ENCODE measurements at places on chromosomes 1 and 21. TPM values are rescaled to one million over a fixed set of nuclear protein-coding genes. Genes with fewer than 3 reads are reported as not detected.
A peak's percentile ranks its signal among the peaks of the same experiment; 100 is the strongest.

- no peak for DNase-seq
Observed at GRCh38 chr21:45175326-45176095, 101.1 kb downstream of the ADARB1 start.

DNA sequence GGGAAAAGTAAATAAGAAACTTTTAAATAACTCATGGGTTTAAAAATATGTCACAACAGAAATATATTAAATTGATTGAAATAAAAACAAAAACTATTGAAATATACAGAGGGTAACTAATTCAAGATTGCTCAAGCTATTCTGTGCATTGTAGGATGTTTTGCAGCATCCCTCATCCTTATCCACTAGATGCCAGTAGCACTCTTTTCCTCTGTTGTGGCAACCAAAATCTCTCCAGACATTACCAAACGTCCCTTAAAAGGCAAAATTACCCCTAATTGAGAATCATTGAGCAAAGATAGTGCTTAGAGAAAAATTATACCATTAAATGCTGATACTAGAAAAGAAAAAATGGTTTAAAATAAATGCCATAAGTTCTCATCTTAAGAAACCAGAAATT, 682.6 kb downstream of the RWDD3 start:
- peak; percentile 9 for DNase-seq

DNA sequence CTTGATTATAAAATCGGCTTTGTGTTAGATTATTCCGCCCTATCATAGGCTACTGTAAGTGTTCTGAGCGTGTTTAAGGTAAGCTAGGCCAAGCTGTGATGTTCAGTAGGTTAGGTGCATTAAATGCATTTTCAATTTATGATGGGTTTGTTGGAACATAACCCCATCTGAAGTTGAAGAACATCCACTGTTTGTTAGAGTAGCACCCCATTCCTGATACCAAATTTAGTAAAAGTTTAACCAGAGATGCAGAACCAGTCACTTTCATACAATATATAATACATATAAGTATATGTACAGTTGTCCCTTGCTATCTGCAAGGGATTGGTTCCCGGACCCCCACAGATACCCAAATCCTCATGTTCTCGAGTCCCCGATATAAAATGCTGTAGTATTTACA, 16.1 kb downstream of the UBASH3A start:
- no peak for DNase-seq

GRCh38 chr1:211339631-211340041, 13.0 kb downstream of the TRAF5 start:
- DNase-seq: no peak

- no peak for DNase-seq
Observed at GRCh38 chr1:226481133-226481532, 67.4 kb upstream of the STUM start.

DNA sequence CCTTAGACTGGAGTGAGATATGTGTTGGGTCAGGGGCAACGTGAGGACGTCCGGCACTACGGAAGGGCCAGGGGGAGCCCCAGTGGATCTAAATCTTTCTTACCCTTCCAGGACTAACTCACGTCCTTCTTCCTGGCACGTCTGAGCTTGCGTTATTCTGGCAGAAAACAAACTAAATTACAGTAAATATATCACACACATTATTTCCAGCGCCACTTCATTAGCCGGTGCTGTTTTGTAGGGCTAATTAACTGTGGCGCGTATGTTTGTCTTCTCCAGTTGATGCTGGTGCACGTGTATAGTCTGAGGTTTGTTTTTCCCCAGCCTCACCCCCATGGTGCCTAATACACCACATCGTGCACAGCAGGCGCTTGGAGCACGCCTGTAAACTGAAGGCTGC, 59.2 kb downstream of the TLR5 start:
- DNase-seq: no peak

DNA sequence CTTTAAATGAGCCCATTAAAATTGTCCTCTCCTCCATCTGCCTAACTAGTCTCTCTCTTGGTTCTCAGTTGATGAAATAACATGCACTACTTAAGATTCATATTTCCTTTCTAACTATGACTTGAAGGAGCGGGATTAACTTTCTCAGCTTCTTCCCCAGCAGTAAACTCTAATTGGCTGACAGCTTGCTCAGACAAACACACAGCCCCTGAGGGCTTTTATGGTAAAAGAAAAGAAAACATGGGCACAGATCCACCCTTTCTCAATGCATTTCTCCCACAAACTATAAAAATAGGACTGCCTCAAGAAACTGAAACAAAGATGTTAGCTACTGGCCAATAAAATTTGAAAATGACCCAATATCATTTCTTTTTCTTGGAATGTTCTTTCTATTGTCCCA, 703.1 kb downstream of the ADGRL2 start:
- DNase-seq: no peak

GRCh38 chr1:119260506-119260905, 108.1 kb upstream of the HAO2 start:
- peak; percentile 52 for DNase-seq

GRCh38 chr1:62234688-62235087, 40.0 kb downstream of the L1TD1 start:
- DNase-seq: no peak

DNA sequence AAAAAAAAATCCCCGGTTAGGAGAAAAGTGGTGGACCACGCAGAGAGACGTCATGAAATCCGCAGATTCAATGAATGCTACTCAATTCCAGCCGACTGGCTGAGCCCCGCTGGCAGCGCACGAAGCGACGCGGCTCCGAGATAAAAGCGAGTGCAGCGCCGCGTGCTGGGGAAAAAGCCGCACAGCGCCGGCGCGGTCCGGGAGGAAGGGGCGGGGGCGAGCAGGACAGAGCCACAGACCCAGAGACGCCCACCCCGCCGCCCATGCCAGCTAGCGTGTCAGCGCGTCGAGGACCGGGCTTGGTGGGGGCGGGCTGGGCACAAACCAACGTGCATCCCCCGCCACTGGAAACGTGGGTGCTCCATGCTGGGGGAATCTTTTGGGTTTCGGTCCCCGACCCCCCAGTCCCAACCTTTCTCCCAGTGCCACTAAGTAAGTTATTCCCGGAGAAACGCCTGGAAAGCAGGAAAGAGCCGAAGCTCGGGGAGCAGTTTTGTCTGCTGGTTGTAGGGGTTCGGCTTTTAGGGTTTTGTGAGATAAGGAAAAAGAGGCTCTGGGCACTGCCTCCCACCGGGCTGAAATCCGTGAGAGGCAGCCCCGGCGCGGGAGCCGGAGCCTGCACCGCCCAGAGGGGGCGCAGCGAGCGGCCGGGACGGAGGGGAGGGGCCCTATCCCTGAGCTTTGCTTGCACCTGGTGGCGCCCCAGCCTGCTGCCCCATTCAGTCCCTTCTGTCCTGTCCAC, at the start of gene KCNJ6:
Gene KCNJ6, minus strand, starts transcription at position 148 of the 742 bp plus-strand sequence. CDS start 75,775 bp downstream, outside the sequence.
- DNase-seq: peak; percentile 60

DNA sequence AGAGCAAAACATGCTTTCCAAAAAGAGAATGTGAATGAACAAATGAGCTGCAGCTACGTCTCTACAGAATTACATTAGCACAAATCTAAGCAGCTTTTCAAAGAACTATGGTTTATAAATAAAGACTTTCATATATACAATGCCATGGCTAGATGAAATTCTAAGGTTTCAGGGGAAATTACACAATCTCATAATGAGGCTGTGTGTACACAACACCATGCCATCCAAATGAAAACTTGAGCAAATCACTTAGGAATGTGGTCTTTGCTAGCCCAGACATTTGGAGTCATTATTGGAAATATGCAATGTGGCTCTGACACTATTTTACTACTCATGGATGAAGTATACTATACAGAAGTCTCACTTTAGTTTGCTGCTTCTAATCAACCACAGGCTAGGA, 37.5 kb downstream of the SPAG17 start:
- no peak for DNase-seq

- no peak for DNase-seq
Observed at GRCh38 chr1:186958520-186958919, 129.8 kb downstream of the PLA2G4A start.

DNA sequence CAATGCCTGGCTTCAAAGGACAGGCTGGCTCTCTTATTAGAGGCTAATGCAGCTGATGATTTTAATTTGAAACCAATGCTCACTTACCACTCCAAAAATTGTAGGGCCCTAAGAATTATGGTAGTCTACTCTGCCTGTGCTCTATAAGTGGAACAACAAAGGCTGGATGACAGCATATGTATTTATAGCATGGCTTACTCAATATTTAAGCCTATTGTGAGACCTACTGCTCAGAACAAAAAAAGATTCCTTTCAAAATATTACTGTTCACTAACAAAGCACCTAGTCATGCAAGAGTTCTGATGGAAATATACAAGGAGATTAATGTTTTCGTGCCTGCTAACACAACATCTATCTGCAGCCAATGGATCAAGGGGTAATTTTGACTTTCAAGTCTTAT, 73.8 kb upstream of the DUSP10 start:
- no peak for DNase-seq

- DNase-seq: peak; percentile 56
Observed at GRCh38 chr1:185045814-185046492, 595 bp downstream of the RNF2 start.

- DNase-seq: no peak
Observed at GRCh38 chr1:198606020-198606438, 32.8 kb upstream of the PTPRC start.

DNA sequence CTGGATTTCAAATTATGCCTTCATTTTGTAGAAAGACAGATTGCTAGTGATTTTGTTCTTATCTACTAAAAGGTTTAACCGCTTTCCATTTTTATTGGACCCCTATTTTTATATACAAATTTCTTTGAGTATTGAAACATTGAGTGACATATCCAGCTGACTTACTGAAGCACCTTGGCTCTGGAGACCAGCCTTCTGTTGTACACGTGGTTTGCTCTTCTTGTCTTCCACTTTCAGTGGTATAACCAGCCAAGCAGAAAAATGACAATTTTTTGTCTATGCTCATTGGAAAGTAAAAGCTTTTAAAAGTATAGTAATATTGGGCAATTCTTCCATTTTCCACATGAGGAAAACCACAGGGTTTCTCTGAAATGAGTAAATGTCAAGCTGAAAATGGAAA, 4.4 kb downstream of the F13B start:
- no peak for DNase-seq

GRCh38 chr1:153190373-153190772, 12.9 kb upstream of the LELP1 start:
- no peak for DNase-seq

- DNase-seq: no peak
Observed at GRCh38 chr21:44853601-44854390, 19.7 kb downstream of the PTTG1IP start.

DNA sequence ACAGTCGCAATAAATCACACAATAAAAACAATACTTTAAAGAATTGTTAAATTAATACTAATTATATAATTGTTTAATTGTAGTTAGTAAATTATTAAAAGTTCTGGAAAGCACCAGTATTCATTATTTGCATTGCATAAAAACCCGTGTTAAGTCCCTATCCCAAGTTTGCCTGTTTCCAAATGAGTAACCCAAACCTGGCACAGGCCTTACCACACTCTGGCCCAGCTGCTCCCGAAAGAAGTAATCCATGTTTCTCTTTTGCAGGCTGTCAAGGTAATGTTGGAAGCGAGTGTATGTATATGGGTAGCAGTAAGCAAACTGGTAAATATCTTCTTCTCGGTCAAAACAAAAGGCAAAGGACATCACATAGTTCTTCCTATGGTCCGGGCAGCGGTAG, 268.7 kb upstream of the BEND5 start:
- DNase-seq: no peak

DNA sequence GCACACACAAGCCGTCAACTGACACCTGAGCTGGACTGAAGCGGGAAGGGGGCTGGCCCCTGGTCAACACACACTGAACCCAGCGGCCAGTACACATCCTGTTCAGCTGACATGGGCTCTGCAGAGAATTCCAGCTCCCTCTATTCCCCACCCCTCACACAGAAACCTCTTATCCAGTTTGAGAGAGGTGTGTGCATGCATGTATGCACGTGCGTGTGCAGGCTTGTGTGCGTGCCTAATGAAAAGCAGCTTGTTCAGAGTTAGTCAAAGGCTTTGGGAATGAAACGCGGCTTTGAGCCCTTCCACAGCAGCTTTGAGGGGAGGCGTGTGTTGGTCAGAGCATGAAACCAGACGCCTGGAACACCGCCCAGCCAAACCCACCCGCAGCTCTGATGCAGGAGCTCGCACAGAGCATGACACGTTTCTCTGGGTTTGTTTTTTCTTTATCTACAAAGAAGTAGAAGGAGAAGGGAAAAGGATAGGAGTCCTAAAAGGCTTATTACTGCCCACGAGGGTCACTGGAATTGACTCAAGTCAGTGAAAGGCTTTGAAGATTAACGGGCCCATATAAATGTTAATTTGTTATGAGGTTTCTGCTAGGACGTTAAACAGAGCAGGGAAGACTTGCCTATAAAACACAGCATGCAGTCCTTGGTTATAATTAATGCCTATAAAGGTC, 184.2 kb downstream of the ETS2 start:
- peak; percentile 82 for DNase-seq

DNA sequence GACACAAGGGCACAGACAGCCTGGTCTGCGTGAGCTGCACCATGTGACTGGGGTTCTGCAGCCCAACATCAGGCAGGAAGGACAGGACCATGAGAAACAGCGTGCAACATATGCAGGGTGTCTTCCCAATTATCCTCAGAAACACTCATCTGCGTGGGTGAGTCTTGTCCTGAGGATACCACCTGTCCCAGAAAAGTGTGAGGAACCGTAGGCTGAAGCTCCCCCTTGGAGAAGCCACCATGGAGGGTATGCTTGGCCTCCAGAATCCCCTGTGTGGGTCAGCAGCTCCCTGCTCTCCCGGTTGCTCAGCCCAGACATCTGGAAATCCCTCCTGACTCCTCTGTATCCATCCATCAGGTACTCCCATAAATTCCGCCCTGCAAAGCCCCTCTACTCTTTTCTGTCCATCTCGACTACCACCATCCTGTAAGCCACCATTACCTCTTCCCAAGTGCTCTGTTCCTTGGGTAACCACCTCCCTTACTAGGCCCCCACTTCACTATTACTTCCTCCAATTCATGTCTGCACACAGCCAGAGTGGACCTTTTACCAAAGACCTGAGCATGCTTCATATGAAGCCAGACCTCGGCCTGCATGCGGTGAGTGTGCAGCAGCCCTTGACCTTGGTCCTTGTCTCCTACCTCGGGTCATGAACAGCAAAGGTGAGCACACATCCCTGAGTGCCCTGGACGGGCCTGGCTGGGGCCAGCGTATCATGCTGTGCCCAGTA, 33.0 kb downstream of the ETS2 start:
- DNase-seq: no peak

- no peak for DNase-seq
Observed at GRCh38 chr1:113999799-114000198, 20.5 kb downstream of the OLFML3 start.

GRCh38 chr1:16181887-16182719, 26.2 kb upstream of the EPHA2 start:
- DNase-seq: peak; percentile 83

- DNase-seq: peak; percentile 81
Observed at GRCh38 chr1:155241069-155241679, 14.1 kb downstream of the ENTREP3 start.

Gene ELAPOR1
- polyA plus RNA-seq: 2.1 TPM

Gene OR2G6
- 0.05 TPM for polyA plus RNA-seq

Gene NPR1
- polyA plus RNA-seq: 76.0 TPM

Gene PPM1J
- 1.3 TPM for polyA plus RNA-seq

Gene HLX
- 7.9 TPM for polyA plus RNA-seq

Gene IL10
- polyA plus RNA-seq: 0.65 TPM

Gene ZNF697
- polyA plus RNA-seq: 20.7 TPM

Gene STPG1
- polyA plus RNA-seq: 10.9 TPM

Gene CELA2B
- polyA plus RNA-seq: 0.90 TPM

Gene PLA2G5
- polyA plus RNA-seq: not detected

Gene ANGPTL7
- polyA plus RNA-seq: 0.12 TPM

Gene SFPQ
- polyA plus RNA-seq: 620 TPM

Gene AMPD1
- polyA plus RNA-seq: not detected

Gene HAX1
- 88.9 TPM for polyA plus RNA-seq

Gene NBPF26
- 19.1 TPM for polyA plus RNA-seq

Gene C1orf94
- polyA plus RNA-seq: 0.06 TPM
